NCI-H774 (cell line): ENCODE measurements at places on chromosomes 1 and 21.

DNA sequence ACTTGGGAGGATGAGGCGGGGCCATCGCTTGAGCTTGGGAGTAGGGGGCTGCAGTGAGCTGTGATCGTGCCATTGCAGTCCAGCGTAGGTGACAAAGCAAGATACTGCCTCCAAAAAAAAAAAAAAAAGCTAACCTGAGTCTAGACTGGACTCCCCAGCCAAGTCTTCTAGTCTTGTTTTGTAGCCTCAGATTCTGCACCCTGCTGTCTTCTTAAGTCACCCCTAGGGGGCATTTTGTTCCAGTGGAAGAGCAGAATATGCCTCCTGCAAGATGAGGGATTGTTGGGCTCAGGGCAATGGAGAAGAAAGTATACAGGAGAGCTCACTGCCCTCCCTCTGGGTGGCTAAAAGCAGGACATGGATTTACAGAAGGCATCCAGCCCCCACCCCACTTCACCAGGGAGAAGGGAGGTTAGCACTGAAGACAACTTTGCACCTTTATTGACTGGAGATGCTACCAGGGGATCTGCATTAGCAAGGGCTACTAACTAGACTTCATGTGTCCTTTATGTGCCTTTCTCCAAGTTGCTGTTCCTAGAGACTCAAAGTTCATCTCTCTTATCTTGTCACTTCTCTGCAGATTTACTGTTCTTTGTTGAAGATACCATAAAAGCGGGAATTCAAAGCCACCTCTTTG is 15.3 kb upstream of the RNF187 start:
- DNase-seq: no peak

DNA sequence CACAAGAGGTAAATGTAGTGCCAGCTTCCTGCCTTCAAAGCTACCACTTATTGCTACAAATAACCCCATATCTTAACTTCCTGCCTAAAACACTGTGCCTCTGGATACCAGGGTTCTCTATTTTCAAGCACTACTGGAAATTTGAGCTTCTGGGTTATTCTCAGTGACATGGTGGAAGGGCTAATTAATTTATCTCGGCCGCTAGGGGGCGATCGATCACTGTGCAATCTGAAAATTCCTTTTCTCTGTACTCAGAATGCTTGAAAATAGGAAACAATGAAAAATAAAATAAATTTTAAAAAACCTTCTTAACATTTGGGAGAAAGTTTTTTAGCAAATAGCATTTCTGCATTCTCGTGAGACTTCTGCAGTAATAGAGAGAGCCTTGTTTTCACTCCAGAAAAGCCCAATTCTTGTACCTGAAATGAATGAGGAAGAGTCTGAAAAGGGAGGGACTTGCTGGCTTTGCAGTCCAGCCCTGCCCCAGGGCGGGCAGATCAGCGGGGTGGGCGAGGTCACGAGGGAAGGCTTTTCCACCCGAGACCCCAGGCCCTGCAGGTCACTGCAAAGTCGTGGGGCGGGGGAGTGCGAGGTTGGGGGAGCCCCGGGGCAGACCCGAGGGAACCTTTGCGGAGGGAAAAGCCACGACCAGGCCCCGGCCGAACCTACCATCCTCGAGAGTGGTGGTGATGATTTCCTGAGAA is 276.7 kb downstream of the PCP4 start:
- DNase-seq: peak; percentile 53

- DNase-seq: no peak
Observed at GRCh38 chr1:178538192-178538916, 25.4 kb downstream of the TEX35 start.

GRCh38 chr1:182473556-182473955 is 23.6 kb downstream of the RGSL1 start:
- no peak for DNase-seq

DNA sequence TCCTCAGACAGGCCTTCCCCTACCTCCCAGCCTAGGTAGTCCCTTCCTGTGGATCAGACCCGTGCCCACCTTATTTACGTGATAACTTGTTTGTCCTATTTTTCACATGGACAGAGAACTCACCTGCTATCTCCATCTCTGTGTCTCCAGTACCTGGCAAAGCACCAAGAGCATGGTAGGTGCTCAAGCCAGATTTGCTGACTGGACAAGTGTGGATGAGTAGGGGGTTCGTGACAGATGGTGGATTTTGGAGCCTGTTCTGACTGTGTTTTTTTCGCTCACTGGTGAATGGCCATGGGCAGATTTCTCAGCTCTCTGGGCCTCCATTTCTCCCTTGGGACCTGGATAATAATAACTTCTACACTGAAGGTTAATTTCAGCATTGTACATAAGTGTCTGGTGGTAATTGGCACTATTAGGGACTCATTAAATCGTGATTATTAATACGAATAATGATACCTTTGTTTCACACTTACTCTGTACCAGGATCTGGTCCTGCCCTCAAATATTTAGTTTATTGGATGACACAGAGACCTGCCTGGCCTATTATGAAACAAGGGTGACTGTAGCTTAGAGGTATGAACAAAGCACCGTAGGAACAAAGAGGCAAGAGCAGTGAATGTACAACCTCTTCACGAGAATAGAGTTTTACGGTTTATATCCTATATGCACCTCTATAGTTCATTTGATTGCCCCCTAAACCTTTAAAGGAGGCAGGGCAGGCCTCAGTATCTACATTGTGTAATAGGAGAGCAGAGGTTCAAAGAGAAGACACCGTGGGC is 24.5 kb upstream of the SLC26A9 start:
- DNase-seq: no peak

GRCh38 chr1:191608367-191608766 is 549.9 kb upstream of the RGS18 start:
- DNase-seq: no peak

- no peak for DNase-seq
Observed at GRCh38 chr1:30232288-30232899, 491.0 kb downstream of the MATN1 start.

- DNase-seq: no peak
Observed at GRCh38 chr21:33677450-33677849, 35.1 kb downstream of the ITSN1 start.

GRCh38 chr1:162336621-162337285 is 39.9 kb downstream of the SPATA46 start:
- DNase-seq: no peak

DNA sequence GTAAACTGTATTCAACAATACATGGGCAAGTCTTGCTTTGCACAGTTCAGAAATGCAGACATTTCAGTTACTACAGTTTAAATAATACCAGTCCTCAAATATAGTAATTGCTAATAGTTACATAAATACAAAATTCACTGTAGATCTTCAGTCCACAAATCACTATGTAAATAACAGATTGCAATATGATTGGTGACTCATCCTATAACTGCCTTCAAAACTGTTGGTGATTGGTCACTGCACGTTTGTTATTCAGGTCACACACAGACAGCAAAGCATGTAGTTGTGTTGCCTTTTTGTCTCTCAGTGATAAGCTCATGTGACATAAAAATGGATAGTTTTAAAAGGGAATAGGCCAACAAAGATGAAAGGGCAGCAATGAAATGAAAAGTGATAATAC is 186.5 kb upstream of the CTTNBP2NL start:
- no peak for DNase-seq

GRCh38 chr1:63601061-63601460 is 7.8 kb downstream of the PGM1 start:
- no peak for DNase-seq

- DNase-seq: no peak
Observed at GRCh38 chr1:85244271-85245061, 15.0 kb downstream of the C1orf52 start.
